ENCODE measurements at places on chromosomes 1 and 21.

- no peak for DNase-seq
Measured at GRCh38 chr1:150513351-150513791, 2.2 kb upstream of the FALEC start.

DNA sequence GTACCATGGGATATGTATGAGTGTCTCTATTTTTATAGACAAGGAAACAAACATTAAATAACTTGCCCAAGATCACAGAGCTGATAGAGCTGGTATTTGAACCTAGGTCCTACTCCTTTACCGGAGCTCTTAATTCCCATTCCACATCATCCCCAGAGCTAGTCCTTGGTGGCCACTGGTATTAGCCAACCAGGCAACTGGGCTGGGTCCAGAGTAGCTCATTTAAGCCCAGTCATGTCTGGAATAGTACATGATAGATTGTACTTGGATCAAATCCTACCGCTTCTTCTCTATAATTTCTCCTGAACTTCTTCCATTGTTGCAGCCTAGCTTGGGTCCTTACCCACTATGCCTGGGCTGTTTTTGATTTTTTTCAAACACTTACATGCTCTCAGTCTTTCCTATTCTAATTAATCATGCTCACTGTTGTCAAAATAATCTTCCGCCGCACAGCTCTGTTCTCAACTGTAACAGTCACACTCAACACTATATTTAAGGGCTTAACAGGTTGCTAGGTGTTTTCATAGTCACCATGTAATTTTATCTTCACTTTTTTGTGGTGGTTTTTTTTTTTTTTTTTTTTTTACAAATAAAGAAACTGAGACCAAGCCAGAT lies 80.2 kb downstream of the COLGALT2 start:
- DNase-seq: no peak

DNA sequence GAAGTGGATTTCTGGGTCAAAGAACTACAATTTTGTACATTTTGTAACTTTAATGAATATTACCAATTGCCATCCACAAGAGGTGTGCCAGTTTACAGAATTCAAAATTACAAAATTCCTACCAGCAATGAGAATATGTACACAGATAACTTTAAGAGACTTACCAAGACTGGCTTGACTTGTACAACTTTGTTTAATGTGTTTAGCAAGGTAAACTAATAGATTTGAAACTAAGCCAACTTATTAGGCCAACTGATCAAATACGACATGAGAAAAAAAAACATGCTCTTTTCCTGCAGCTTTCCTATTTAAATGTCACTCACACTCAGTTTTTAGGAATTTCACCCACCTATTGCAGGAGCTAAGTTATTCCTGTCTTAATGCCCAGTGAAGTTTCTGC lies 11.4 kb downstream of the EXOC8 start:
- DNase-seq: no peak

DNA sequence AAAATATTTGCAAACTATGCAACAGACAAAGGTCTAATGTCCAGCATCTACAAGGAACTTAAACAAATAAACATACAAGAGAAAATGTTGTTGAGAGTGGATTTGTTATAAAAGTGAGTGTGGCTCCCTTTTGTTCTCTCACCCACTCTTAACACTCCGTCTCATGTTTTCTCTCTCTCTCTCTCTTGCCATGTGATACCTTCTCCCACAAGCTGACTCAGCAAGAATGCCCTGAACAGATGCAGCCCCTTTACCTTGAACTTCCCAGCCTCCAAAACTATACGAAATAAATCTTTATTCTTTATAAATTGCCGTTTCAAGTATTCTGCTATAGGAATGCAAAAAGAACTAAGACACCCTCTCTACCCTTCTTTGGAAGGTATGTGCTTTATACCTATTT lies 234.1 kb downstream of the ADGRL2 start:
- DNase-seq: no peak

- DNase-seq: no peak
Measured at GRCh38 chr1:62131093-62131725, 63.4 kb upstream of the L1TD1 start.

GRCh38 chr21:36200081-36200561 lies 43.5 kb downstream of the DOP1B start:
- DNase-seq: no peak

GRCh38 chr21:41548781-41549180 lies 40.8 kb upstream of the TMPRSS2 start:
- no peak for DNase-seq

- no peak for DNase-seq
Measured at GRCh38 chr1:51966559-51966958, 23.9 kb downstream of the RAB3B start.

DNA sequence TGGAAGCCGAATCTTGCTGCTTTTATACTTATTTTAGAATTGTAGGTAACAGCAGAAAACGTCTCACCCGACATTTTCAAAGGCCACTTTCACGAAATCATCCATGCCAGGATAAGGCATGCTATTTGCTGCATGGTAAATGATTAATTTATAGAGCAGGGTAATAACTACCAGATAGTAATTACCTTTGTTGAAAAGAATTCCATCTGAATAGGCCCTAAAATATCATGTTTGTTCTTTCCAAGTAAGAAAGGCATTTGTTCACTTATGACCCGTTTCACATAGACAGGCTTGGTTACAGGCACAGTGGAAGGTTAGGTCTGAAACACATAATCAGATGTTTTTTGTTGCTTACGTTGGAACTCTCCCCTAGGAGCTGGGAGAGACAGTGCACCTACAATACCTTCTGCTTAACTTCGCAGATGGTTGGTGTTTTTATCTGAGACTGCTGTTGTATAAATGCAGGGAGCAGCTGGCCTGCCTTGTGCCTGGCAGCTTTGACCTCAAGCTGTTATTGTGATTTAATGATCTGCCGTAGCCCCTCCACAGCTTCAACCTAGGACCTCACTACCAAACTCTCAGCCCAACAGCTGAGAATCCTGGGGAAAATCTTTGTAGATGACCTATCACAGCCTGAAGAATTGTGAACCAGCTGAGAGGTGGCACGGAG lies 1.6 kb downstream of the SLC44A3 start:
- no peak for DNase-seq

DNA sequence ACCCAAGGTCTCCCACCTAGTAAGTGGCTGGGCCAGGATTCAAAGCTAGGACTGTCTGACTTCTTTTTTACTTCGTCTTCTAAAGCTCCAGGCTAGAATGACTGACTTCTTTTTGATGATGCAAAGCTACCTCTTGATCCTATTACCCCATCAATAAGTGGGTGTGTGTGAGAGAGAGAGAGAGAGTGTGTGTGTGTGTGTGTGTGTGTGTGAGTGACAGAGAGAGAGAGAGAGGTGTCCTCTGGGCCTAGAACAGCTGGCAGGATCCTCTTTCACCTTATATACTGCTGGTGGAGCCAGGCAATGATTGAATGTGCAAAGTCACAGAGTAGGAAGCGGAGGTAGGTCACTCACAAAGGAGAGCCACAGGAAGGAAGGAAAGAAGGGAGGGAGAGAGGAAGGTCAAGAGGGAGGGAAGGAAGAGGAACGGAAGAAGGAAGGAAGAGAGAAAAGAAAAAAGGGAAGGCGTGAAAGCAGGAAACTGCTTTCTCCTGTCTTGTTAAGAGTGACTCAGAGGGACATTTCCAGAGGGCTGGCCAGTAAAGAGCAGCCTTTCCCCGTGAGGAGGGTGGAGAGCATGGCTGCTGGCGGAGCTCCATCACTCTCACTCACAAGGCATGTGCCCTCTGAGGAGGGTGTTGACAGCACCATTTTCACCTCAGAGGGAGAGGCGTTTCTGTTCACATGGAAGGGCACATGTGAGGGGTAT lies 68.9 kb downstream of the CDC7 start:
- DNase-seq: no peak

- DNase-seq: no peak
Measured at GRCh38 chr1:43144237-43144636, 27.9 kb downstream of the EBNA1BP2 start.

GRCh38 chr1:204728456-204728855 lies 42.9 kb upstream of the LRRN2 start:
- no peak for DNase-seq

- no peak for DNase-seq
Measured at GRCh38 chr1:212561501-212561931, 47.0 kb upstream of the ATF3 start.

- DNase-seq: no peak
Measured at GRCh38 chr1:64184003-64184440, 19.4 kb upstream of the UBE2U start.

- DNase-seq: no peak
Measured at GRCh38 chr1:156656806-156657740, 15.2 kb downstream of the BCAN start.

GRCh38 chr21:33844104-33844889 lies 71.3 kb downstream of the ATP5PO start:
- DNase-seq: no peak

DNA sequence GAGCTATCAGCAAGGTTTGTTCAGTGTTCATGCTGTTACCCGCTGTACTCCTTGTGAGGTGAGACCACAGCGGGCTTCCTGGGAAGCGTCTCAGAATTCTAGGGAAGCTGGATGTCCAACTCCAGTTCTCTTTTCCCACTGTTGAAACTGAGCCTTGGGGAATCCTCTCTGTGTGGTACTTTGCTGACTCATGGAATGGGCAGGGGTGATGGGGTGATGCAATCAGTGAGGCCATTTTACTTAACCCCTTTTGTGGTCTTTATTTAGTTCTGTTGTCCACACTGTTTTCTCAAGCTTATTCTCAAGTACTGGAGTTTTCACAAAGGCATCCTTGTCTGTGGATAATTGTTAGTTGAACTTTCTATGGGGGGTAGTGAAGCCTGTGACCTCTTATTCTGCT lies 42.6 kb downstream of the ACKR1 start:
- DNase-seq: no peak

DNA sequence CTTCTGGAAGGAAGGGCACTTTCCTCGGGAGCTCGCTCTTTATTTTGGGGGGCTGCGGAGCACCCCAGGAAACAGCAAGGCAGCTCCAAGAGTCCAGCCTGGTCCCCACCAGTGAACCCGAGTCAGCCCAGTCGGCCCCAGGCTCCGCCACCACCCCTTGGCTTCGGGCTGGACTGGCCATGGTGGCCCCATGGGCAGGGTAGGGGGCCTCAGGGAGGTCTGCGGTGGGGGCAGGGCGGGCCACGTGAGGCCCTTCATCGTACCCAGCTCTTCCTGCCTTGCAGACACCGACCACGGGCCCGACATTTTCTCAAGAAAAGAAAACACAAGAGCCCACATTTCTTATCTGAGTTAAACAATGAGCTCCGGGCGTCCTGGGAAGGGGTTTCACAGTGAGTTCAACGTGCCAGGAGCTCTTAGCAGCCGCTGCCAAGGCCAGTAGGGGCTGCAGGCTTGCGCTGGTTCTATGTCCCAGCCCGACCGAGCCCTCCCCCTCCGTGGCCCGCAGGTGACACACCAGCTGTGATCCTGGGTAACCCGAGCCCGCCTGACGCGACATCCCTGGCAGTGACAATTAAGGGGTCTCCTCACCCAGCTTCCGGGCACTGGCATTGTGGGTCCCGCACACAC lies 66.2 kb downstream of the PRDM16 start:
- DNase-seq: no peak

GRCh38 chr1:240255922-240256321 lies 164.2 kb downstream of the FMN2 start:
- no peak for DNase-seq

DNA sequence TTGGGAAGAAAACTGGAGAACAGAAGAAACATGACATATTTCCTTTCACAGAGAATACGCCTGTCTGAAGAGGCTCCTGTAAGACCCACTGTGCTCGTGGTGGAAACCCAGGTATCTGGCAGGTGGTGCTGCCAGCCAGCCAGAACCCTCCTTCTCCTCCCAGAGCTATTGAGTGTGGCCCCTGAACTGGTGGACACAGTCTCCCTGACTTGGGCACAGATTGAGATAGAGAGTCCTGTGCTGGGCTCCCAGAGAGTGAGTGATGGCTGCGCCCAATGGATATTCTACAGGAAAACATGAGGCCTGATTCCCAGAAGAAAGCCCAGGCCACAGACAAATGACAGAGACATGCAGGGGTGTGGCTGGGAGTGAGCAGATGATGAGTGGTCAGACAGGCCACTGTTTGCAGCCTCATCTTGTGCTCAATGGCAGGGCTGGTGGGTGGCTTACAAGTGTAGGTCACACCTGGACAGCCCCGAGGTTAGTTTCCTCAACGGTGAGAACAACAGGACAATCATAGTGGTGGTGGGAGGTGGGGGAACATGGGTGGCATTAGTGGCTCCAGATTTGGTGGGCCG lies 127.9 kb downstream of the PTPRU start:
- no peak for DNase-seq

DNA sequence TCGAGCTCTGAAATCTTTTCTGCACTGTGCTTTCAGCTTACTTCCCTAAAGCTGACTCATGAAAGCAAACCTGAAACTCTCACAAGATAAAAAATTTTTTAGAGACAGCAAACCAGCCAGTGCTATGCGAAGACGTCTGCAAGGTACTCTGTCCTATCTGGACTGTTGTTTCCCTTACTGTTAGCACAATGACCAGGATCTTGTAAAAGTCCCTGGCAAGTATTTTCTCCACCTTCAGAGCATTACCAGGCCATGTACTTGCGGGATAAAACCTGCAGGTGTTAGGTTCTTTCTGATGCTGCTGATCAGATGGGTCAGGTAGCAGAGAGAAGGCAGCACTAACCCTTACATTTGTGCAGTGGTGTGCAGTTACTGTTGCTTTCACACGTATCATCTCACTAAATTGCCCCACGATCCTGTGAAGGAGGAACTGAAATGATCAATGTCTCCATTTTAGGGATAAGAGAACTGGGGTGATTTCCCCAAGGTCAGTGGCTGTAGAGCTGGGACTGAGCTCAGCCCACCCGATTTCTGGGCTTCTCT lies 56.6 kb downstream of the PLXNA2 start:
- no peak for DNase-seq

DNA sequence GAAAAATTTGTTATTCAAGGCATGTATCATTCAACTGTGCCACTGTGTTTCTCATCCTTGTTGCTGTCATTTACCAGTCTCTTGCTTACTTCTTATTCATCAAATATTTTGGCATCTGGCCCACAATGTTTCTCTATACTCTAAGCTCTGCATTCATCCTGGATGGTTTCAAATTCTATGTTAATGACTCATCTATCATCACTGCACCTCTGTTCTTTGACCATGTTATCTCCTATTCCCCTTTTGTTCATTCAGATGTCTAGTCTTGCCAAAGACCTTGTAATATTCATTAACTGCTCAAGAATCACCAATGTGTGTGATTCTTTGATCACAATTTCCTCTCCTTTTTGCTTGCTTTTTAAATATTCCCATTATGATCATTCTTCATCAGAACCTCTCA lies 54.6 kb upstream of the PRKACB start:
- DNase-seq: no peak

DNA sequence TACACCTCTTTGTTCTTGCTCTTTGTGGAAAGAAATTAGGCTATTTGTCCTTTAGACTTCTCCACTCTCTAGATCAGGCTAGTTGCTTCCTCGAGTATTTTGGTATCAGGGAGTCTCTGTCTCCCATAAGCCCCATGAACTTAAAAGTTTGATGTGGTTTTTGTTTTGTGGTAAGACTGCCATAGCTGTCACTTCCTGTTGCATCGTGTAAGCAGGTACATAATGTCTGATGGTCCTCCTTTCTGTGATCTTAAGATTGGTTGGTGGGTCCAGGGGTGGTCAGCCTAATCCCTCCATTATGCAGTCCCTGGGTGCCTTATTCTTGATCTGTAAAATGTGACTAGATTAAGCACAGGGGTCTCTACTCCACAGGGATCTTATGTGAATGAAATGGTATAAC lies 23.1 kb downstream of the CD53 start:
- no peak for DNase-seq
